Glutamatergic neuron (in vitro differentiated cells): ENCODE measurements at places on chromosomes 7 and 10. TPM values are rescaled to one million over a fixed set of nuclear protein-coding genes. Genes with fewer than 3 reads are reported as not detected.

MMRN2 gene
- 5.4 TPM for total RNA-seq

UPK3B gene
- 6.5 TPM for total RNA-seq

DNAJC12 gene
- total RNA-seq = 54.7 TPM

ADCY1 gene
- 51.9 TPM for total RNA-seq

POLR2J gene
- 28.4 TPM for total RNA-seq

DNA sequence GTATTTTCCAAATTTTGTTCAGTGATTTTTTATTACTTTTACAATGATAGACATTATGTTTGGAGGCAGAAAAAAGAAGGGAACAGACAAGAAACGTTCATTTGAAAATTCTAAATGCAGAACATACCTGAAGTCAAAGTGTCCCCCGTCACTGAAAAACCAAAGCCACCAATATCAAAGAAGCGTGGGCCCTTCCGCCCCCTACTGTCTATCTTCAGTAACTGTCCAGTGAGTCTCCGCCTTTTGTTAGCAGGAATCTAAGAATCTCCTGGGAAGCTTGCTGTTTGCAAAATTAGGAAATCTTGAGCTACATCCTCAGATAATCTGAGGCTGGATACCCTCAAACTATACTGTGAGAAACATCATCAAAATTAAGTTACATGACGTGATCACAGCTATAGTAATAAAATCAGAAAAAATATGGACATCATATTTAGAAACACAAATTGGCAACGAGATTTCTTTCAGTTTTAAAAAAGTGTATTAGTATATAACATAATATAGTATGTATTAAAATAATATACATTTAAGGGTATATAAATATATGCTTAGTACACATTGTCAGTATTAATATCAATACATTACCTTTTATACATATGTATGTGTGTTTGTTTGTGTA, 169.3 kb upstream of the AKR1E2 start:
- peak; percentile 52 for DNase-seq
- H3K36me3 ChIP-seq = no peaks in the 10 kb centered on the region
- no peak overlapping the region for H3K27ac ChIP-seq
- H3K4me1 ChIP-seq = peaks cover 16% of the 10 kb centered on the region
- H3K4me3 ChIP-seq = no peak overlapping the region

DNA sequence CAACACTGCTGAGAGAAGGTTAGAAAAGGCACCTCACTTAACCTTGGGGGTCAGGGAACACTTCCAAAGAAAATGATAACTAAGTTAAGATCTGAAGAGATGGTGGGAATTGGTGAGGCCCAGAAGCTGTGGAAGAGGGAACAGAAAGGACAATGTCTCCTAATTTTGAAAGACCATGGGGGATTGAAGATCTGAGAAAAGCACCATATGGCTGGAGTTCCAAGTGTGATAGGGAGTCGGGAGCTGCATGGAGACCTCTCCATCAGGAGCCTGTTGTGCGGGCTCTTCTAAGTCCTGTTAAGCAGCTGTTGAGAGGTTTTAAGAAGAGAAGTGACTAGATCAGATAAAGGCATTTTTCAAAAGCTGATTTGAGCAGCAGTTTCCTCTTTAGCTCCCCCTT, 254.3 kb downstream of the CDK14 start:
- H3K4me1 ChIP-seq = peaks cover 6% of the 10 kb centered on the region
- H3K27me3 ChIP-seq = no peaks in the 10 kb centered on the region
- no peak for DNase-seq
- no peak overlapping the region for H3K4me3 ChIP-seq
- H3K27ac ChIP-seq = peak overlapping the region; percentile 41
- no peaks in the 10 kb centered on the region for H3K36me3 ChIP-seq

- no peak overlapping the region for H3K4me3 ChIP-seq
- no peak overlapping the region for H3K27ac ChIP-seq
- DNase-seq = no peak
- H3K4me1 ChIP-seq = peaks cover 9% of the 10 kb centered on the region
- no peaks in the 10 kb centered on the region for H3K36me3 ChIP-seq
These were observed 14.2 kb upstream of the ODAD2 start for GRCh38 chr10:28012990-28013515.

GRCh38 chr10:118543714-118544400, 51.6 kb downstream of the PRLHR start:
- no peak overlapping the region for H3K27ac ChIP-seq
- DNase-seq = peak; percentile 68
- no peak overlapping the region for H3K4me3 ChIP-seq
- H3K27me3 ChIP-seq = peaks cover 10% of the 10 kb centered on the region
- no peaks in the 10 kb centered on the region for H3K4me1 ChIP-seq

DNA sequence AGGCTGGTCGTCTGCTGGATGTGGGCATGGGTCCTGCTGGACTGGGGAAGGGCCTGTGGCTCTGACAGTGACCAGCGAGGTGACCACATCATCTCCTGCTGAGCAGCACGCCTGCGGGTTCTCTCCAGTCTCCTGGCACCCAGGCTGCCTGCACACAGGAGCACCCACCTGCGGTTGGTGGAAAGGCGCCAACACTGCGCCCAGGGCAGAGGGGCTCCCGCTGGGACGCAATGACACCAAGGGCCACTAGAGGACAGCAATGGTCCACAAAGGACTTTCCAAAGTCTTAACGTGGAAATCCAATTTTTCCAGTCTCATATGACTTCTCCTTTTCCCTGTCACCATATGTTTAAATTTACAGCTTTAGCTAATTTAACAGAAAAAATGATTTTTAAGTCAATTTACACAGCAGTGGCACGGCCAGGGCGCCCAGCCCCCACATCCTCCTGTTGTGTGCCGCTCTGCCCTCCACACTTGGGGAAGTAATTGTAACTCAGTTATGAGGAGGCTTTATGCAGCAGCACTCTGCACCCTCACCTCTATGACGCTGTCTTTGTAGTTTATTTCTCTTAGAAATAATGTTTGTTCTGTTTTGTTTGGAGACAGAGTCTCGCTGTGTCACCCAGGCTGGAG, 38.1 kb downstream of the CFAP46 start:
- H3K27me3 ChIP-seq = peaks cover 2% of the 10 kb centered on the region
- H3K27ac ChIP-seq = no peak overlapping the region
- peaks cover 28% of the 10 kb centered on the region for H3K36me3 ChIP-seq
- H3K4me3 ChIP-seq = no peak overlapping the region
- peak; percentile 74 for DNase-seq

GRCh38 chr7:18163091-18163490, 135.4 kb upstream of the PRPS1L1 start:
- no peaks in the 10 kb centered on the region for H3K36me3 ChIP-seq
- H3K27me3 ChIP-seq = peaks cover 2% of the 10 kb centered on the region

GRCh38 chr10:44291091-44291490, 93.8 kb downstream of the CXCL12 start:
- H3K27ac ChIP-seq = no peak overlapping the region
- H3K4me1 ChIP-seq = no peaks in the 10 kb centered on the region
- H3K36me3 ChIP-seq = no peaks in the 10 kb centered on the region
- no peaks in the 10 kb centered on the region for H3K27me3 ChIP-seq
- no peak for DNase-seq

DNA sequence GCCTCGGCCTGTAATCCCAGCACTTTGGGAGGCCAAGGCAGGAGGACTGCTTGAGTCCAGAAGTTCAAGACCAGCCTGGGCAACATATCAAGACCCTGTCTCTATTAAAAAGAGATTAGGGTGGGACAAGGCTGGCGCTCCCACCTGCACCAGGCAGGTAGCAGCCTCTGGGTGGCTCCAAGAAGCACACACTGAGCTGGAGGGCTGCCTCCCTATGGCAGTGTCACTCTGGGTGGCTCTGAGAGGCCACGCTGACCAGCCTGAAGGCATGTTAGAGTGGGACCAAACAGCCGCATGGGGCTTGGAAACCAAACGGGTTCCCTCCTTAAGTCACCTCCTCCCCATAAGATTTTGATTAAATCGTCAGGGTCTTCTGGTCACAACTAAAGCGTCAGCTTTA, 19.8 kb upstream of the COL26A1 start:
- no peak overlapping the region for H3K27ac ChIP-seq
- peaks cover 2% of the 10 kb centered on the region for H3K27me3 ChIP-seq
- no peaks in the 10 kb centered on the region for H3K4me1 ChIP-seq

DNA sequence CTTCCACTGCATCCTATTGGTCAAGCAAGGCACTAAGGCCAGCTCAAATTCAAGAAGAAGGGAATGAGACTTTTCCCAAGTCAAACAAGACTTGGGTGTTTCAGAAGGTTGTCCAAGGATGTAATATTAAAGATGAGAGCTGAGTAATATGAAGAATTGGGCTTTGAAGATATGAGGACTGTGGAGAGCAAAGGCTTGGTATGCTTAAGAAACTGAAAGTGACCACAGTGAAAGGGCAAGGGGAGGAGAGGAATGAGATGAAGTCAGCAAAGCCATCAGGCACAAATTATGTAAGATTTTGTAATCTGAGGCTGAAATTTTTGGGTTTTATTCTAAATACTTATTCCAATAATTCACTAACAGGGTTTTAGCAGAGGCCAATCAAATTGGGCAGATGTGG, 38.6 kb upstream of the NPY start:
- no peaks in the 10 kb centered on the region for H3K4me1 ChIP-seq
- H3K27ac ChIP-seq = no peak overlapping the region
- H3K27me3 ChIP-seq = peaks cover 2% of the 10 kb centered on the region
- no peak overlapping the region for H3K4me3 ChIP-seq
- DNase-seq = no peak

- H3K27ac ChIP-seq = no peak overlapping the region
- H3K36me3 ChIP-seq = no peaks in the 10 kb centered on the region
- DNase-seq = no peak
- no peaks in the 10 kb centered on the region for H3K4me1 ChIP-seq
- peaks cover 6% of the 10 kb centered on the region for H3K27me3 ChIP-seq
These were observed 47.2 kb downstream of the PAX2 start for GRCh38 chr10:100792574-100792973.

- H3K36me3 ChIP-seq = no peaks in the 10 kb centered on the region
- no peaks in the 10 kb centered on the region for H3K4me1 ChIP-seq
- H3K27me3 ChIP-seq = no peaks in the 10 kb centered on the region
- H3K27ac ChIP-seq = no peak overlapping the region
These were observed 112.8 kb downstream of the BUB3 start for GRCh38 chr10:123266971-123267370.

DNA sequence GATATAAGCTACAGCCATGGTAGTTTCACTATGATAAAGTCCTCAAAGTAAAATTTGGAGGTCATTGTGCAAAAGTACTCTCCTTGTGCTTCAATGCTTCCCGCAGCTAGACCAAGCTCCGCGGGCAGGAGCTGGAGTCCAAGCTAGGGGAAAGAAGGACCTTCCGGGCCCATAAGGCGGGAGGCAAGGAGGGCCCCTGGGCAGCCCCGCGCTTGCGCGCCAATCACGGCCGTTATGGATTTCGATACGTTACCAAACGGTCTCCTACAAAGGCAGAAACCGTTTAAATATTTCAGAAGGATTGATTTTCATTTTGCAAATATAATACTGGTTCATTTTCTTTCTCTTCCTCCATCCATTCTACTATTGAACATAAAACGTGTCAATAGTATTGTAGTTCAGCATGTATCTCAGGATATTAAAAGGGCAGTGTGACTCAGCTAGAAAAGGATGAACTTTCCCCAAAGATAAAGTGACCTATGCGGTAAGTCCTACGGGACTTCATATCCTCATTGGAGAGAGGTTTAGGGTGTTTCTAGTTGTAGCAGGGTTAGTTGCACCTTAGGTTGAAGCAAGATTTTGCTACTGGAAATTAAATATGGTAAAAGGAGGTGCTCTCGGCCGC, 128.0 kb downstream of the KIF20B start:
- H3K27ac ChIP-seq = no peak overlapping the region
- no peak overlapping the region for H3K4me3 ChIP-seq
- no peaks in the 10 kb centered on the region for H3K27me3 ChIP-seq
- no peaks in the 10 kb centered on the region for H3K4me1 ChIP-seq
- no peaks in the 10 kb centered on the region for H3K36me3 ChIP-seq

- H3K4me1 ChIP-seq = peaks cover 25% of the 10 kb centered on the region
- H3K36me3 ChIP-seq = no peaks in the 10 kb centered on the region
- no peak for DNase-seq
- peak overlapping the region; percentile 44 for H3K27ac ChIP-seq
- H3K27me3 ChIP-seq = no peaks in the 10 kb centered on the region
- no peak overlapping the region for H3K4me3 ChIP-seq
These were observed 31.6 kb downstream of the RBM33 start for GRCh38 chr7:155676052-155676451.

DNA sequence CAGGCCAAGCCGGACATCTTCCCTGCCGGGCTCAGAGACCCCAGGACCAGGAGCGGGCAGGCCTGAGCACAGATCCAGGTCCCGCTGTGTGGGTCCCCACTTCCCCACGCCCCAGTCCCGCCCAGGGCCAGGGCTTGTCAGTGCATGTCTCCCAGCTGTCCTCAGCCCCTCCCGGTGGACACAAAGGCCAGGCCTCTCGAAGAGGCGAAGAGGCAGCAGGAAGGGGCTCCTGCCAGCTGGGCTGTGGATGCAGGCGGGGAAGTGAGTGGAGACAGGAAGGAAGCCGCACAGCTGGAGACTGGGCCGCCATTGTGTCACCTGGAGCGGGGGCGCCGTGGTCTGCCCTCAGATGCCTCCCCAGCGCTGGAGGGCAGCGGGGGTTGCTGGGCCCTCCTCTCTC, 4.8 kb downstream of the GRIFIN start:
- peaks cover 3% of the 10 kb centered on the region for H3K4me1 ChIP-seq
- H3K4me3 ChIP-seq = no peak overlapping the region

DNA sequence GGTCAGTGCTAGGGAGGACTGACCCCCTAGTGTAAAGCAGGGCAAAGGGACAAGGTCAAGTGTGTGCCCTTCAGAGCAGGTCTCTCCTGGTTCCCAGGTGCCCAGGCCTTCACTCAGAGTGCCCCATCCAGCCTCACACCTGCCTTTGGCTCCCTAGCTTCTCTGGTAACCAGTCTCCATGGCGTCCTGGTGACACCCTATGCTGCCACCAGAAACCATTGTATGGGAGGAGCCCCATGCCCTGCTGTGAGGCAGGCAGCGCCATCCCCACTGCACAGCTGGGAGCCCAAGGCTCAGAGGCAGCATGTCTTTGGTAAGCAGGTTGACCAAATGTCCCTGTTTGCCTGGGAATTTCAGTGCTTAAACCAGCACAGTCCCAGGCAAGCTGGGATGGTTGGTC, 33.1 kb upstream of the HMX3 start:
- no peaks in the 10 kb centered on the region for H3K36me3 ChIP-seq
- no peak overlapping the region for H3K27ac ChIP-seq

DNA sequence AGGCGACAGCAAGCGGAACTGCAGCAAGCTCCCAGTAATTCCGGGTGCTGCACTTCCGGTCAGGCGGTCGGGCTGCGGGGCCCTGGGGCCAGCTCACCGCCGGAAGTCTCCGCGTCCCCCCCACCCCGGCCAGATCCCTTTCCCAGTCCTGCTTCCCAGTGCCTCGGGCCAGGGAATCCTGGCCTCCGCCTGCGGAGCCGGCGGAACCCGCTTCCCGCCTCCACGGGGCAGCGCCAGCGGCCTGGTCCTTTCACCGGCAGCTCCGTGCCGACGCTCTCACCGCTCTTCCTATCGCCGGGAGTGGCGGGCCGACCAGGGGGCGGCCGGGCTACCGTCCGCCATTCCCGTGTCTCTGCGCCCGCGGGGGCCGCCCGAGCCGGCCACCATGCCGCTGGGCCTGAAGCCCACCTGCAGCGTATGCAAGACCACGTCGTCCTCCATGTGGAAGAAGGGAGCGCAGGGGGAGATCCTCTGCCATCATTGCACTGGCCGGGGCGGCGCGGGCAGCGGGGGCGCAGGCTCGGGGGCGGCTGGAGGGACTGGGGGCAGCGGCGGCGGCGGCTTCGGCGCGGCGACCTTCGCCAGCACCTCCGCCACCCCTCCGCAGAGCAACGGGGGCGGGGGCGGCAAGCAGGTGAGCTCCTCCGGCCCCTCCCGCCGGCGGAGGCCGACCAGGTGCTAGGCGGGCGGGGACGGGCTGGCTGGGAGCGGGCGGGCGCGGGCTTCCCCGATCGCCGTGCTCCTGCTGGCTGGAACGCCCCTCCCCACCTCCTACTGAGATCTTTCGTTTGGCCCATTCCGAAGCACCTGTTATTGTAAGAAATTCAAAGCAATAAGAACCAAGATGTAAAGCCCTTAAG, at the start of gene GATAD1:
Gene GATAD1 (plus strand): TSS at position 138 of the 860 bp plus-strand sequence. CDS start 248 bp downstream, at position 386.
- H3K4me1 ChIP-seq = peaks cover 4% of the 10 kb centered on the region
- no peaks in the 10 kb centered on the region for H3K27me3 ChIP-seq
- H3K36me3 ChIP-seq = no peaks in the 10 kb centered on the region
- DNase-seq = peak; percentile 91
- H3K27ac ChIP-seq = peak within 1 kb of the TSS; percentile 70
